Adrenal gland (tissue), 19 donors: ENCODE measurements at places on chromosomes 12 and 14. TPM values are rescaled to one million over a fixed set of nuclear protein-coding genes. Genes with fewer than 3 reads are reported as not detected.

Gene FOS
- total RNA-seq, result 140 TPM

Gene ERP27
- total RNA-seq, result 2.3 TPM

Gene SLC8A3
- total RNA-seq, result not detected

Gene CYP27B1
- 3.5 TPM for total RNA-seq

Gene CABP1
- total RNA-seq, result 1.8 TPM

Gene NID2
- total RNA-seq, result 38.8 TPM

Gene ATL1
- total RNA-seq, result 7.4 TPM

Gene MORN3
- not detected for total RNA-seq

Gene SRGAP1
- 3.8 TPM for total RNA-seq

Gene TSPAN11
- total RNA-seq, result 1.1 TPM

Gene PMCH
- not detected for total RNA-seq

Gene METTL3
- 60.2 TPM for total RNA-seq

Gene NANOG
- total RNA-seq, result 0.88 TPM

Gene PTHLH
- not detected for total RNA-seq

Gene KRT83
- total RNA-seq, result not detected

Gene SLC39A2
- 0.29 TPM for total RNA-seq

Gene ARF6
- total RNA-seq, result 41.6 TPM

Gene TRPV4
- total RNA-seq, result 0.30 TPM

Gene SYCP3
- 0.11 TPM for total RNA-seq

Gene RNASE2
- total RNA-seq, result 12.0 TPM

Gene LPAR5
- 8.1 TPM for total RNA-seq

Gene RNASE4
- 9.7 TPM for total RNA-seq

Gene CLEC2A
- not detected for total RNA-seq

Gene FGF6
- not detected for total RNA-seq

Gene EFS
- total RNA-seq, result 8.1 TPM

Gene BDKRB1
- total RNA-seq, result not detected

Gene SMCO2
- total RNA-seq, result not detected

Gene KRT82
- total RNA-seq, result not detected

Gene MYBPC1
- 0.14 TPM for total RNA-seq

Gene MYF6
- total RNA-seq, result 0.51 TPM

Gene KCNK10
- total RNA-seq, result not detected

Gene ANO4
- total RNA-seq, result 31.6 TPM

Gene AKAP5
- 0.36 TPM for total RNA-seq

Gene DDX47
- total RNA-seq, result 48.5 TPM

Gene NPFF
- not detected for total RNA-seq

Gene ERGIC2
- 20.1 TPM for total RNA-seq

Gene ADGRD1
- total RNA-seq, result 6.0 TPM

Gene SIX4
- total RNA-seq, result 3.6 TPM

Gene PLEKHD1
- total RNA-seq, result 0.13 TPM

Gene PLCZ1
- total RNA-seq, result not detected

Gene KLHL33
- 0.64 TPM for total RNA-seq

Gene DNAL1
- total RNA-seq, result 5.1 TPM

Gene SERPINA1
- 18.7 TPM for total RNA-seq

Gene TOMM20L
- total RNA-seq, result not detected

Gene RARG
- 21.2 TPM for total RNA-seq
